T-helper 2 cell treated with Interferon-gamma antibody and Interleukin-4, amounts not matched to agents 5 μg/mL and 100 μg/mL, for 36 hours (primary cell): ENCODE measurements at places on chromosomes 1 and 21.

DNA sequence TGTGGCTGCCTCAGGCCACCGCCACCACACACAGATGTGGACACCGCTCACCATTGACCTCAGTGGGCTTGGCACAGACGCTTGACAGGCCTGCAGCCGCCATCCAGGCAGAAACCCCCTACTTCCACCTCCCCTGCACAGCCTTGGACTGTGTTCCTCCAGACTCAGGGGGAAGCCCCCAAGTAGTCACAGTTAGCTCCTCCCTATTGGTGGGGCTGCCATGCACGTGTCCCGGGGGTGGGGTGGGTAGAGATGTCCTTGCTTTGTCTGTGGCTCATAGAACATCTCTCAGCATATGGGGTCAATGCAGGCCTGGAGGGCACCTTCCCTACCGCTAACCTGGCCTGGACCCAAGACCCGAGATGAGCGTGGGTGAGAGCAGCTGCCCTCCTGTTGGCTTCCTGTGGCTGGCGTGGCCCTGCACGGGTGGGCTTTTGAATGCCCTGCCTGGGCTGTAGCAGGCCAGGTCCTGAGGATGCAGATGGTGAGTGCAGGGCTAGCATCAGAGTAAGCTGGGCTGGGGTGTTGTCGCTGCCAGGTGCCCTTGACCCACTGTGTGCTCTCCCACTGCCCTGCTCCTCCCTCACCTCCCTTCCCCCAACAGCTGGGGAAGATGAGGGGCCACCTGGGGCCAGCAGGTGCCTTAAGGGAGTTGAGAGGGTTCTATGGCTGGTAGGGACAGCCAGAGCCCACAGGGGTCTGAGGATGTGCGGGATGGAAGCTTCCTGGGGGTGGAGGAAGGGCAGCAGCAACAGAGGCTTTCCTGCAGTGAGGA is 6.2 kb downstream of the CROCC start:
- no peak for DNase-seq

DNA sequence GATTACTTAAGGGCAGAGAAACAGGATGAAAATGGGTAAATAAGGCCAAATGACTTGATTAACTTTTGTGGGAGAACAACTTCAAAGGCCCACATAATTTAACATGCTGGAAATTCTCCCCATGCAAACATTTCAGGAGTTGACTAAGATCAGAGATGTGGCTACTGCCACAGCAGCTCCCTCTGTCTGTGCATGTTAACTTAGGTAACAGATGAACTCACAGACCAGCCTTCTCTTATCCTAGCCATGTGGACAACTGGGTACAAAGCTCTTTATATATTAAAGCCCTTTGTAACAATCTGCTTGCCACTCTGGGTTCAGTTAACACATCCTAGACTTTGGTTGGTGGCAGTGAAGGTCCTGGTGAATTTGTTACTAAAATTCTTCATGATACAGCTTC is 33.2 kb downstream of the BEND5 start:
- DNase-seq, result no peak

GRCh38 chr1:182786223-182786994 is 3.2 kb upstream of the NPL start:
- peak; percentile 34 for DNase-seq

DNA sequence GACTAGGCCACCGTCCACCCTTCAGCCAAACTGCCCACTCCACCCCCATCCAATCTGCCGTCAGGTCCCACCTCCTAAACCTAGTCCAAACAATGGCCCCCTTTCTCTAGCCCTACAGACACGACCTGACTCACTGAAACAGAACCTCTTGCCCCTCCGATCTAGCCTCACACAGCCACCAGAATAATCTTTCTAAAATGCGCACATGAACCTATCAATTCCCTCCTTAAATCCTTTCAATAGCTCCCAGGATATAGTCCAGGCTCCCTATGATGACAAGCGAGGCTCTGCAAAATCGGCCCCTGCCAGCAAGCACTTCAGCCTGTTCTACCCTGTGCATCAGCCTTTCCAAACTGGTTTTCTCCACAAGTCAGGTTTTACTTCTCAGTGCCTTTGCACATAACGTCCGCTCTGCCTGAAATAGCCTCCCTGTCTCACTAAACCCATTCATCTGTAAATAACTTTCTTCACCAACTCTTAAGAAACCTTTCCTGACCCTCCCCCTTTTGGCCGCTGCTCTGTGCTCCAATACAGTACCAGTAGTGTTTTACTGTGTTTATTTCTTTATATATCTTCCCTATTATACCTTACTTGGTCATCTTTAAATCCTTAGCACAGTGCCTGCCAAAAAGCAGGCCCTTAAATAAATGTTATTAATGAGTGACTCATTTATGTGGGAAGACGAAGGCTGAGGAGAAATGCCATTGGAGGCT is 9.0 kb upstream of the CDC20 start:
- DNase-seq, result no peak
